ENCODE measurements at places on chromosomes 1 and 21. TPM values are rescaled to one million over a fixed set of nuclear protein-coding genes. Genes with fewer than 3 reads are reported as not detected.

DNA sequence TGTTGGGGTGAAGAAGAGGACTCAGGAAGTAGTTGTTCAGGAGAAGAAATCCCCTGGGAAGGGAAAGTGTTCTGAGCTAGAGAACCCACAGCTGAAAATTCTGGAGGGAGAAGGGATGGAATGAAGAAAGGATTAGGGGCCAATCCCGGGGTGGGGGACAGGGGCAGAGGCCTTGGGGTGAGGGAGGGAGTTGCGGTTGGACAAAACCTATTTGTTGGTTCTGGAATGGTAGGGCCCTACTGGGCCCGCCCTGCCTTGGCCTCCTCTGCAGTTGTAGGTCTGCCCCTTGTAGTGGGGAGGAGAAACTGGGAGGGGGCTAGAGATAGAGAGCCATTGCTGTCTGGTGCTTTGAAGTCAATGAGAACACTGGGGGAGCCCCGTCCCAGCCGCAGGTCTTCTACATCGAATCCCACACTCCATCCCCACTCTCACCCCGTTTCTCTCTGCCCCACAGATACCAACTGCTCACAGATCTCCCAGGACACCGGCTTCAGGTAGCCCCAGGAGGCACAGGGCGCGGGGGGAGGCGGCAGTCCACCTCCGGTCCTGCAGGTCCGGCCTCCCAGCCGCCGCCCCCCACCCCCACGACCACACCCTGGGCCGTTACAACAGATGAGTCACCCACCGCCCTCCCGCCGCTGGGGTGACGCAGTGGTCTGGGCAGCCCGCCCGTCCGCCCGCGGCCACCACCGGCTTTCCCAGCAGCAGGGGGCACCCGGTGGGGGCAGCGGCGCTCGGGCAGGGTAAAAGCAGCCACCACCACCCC is 1.1 kb downstream of the TAGLN2 start:
- DNase-seq, result peak; percentile 93

DNA sequence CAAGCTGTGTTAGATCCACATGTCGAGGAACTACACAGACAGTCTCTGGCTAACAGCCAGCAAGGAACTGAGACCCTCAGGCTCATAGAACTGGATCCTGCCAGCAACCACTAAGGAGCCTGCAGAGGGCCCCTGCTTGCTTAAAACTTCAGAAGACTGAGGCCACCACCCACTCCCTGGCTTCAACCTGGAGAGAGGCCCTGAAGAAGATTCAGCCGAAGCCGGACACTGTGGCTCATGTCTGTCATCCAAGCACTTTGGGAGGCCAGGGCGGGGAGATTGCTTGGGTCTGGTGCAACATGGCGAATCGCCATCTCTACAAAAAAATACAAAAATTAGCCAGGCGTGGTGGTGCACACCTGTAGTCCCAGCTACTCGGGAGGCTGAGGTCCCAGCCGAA is 92.6 kb upstream of the TMPRSS2 start:
- no peak for DNase-seq

- no peak for DNase-seq
Measured at GRCh38 chr1:5254131-5254725, 599.8 kb downstream of the AJAP1 start.

GRCh38 chr1:5189384-5189783 is 535.0 kb downstream of the AJAP1 start:
- no peak for DNase-seq

GRCh38 chr1:232398823-232399222 is 231.1 kb downstream of the SIPA1L2 start:
- DNase-seq, result no peak

DNA sequence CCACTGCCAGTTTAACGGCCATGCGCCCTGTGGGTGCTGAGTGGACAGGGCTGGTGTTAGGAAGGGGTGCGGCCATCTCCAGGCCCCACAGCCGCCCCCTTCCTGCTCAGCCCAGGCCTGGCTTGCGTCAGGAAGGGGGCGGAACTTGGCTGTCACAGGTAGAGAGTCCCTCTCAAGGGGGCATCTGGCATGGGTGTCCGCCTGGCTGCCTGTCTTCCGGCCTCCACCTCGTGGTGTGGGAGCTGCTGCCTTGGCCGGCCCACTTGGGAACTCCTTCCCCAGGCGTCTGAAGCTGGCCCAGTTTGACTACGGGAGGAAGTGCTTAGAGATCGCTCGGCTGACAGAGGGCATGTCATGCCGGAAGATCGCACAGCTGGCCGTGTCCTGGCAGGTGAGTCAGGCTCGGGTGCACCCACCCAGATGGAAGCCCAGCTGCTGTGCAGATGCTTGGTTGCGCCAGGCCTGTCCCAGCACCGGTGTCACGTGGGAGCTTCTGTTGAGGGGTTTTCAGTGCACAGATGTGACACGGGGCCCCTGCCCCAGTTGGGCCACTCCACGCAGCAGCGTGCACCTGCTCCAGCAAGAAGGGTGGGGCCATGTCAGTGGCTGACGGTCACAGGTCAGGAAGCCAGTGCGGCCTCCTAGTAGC is 9.1 kb upstream of the ATAD3B start:
- DNase-seq, result peak; percentile 46

GRCh38 chr1:8358897-8359616 is 41.1 kb downstream of the SLC45A1 start:
- no peak for DNase-seq

- peak; percentile 98 for DNase-seq
Measured at GRCh38 chr1:151254217-151255213, at the start of gene PSMD4. TSS of gene PSMD4 (plus strand) at chr1:151254734. CDS start at chr1:151254783, 49 bp downstream.

GRCh38 chr1:53393325-53393792 is 65.5 kb upstream of the LRP8 start:
- DNase-seq, result peak; percentile 71

DNA sequence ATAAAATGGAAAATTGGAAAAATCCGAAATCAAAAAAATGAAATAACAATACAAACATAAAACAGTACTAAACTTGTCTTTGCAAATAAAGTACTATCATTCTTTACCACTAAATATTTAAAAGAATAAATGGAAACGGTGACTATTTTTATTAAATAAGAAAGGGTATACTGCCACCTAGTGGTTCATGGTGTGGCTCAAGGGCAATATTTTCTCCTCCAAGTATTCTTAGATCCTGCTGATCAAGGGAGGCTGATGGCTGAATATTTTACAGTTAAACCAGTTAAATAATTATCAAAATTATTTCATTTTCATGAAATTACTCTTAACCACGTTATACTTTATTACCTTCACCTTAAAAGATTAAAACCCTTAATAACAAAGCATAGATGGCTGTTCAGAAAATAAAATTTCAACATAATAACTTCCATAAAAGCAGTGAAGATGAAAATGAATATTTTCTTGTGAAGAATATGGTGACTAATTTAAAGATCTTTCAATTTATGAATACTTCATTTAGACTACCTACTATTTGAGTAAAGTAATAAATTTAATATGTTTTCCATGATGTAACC is 1793.9 kb downstream of the NCAM2 start:
- DNase-seq, result peak; percentile 45

GRCh38 chr1:175162955-175163354 is 29.6 kb downstream of the KIAA0040 start:
- DNase-seq, result no peak

DNA sequence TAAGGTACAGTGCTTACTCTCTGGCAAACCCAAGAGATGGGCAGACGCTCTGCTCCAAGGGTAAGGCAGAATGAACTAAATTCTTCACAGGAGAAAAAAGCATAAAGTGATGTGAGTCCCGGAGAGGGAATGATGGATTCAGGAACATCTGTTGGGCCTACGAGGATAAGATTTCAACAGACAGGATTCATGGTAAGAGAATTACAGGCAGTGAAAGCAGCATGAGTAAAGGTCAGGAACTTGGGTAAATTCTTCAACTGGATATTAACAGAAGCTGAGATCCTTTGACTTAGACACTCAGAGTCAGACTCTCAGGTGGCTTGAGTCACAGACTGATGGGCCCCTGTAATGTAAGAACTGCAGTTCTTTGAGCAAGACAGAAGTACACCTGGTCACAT is 152.6 kb downstream of the TRABD2B start:
- no peak for DNase-seq

- DNase-seq, result no peak
Measured at GRCh38 chr1:54080598-54081049, 27.2 kb downstream of the TCEANC2 start.

GRCh38 chr1:190274721-190275120 is 202.9 kb downstream of the BRINP3 start:
- no peak for DNase-seq

DNA sequence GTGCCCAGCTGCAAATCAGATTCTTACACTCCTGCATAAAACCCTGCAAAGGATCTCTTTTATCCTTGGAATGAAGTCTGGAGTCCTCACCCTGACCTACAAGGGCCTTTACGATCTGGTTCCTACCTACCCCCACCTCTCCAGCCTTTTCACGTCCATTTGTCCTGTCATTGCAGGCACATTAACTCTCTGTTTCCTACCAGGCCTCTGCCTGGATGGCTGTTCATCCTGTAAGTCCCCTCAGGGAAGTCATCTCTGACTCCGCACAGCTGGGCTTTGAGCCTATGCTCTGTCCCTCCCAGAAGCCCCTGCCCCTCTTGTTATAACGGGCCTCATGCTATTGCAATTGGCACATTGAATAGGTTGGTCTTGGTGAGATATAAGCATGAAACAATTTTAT is 96.8 kb upstream of the USP24 start:
- DNase-seq, result no peak

GRCh38 chr1:193905288-193906085 is 719.1 kb upstream of the B3GALT2 start:
- DNase-seq, result no peak

GRCh38 chr1:3695326-3696217 is 43.3 kb downstream of the TP73 start:
- DNase-seq, result peak; percentile 17

DNA sequence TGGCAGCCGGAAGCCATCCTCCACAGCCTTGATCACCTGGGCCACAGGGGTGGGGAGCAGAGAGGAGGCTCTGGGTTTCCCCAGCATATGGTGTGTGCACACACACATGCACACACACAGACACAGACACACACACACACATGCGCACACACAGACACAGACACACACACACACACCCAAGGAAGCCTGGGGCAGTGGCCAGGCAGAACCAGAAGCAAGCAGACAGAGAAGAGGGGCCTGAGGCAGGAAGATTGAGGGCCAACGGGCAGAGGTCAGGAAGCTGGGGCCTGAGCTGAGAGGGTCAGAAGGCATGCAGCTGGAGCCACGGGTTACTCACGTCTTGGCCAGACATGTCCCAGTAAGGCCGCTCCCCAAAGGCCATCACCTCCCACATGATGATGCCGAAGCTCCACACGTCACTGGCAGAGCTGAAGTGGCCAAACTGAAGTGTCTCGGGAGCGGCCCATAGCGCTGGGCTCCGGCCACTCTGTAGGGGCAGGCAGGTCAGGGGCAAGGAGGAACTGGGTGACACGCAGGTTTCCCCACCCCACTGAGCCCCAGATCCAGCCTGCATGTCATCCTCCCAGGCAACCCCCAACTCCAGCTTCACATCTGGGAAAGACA is 27.4 kb downstream of the CDCA8 start:
- DNase-seq, result peak; percentile 10

DNA sequence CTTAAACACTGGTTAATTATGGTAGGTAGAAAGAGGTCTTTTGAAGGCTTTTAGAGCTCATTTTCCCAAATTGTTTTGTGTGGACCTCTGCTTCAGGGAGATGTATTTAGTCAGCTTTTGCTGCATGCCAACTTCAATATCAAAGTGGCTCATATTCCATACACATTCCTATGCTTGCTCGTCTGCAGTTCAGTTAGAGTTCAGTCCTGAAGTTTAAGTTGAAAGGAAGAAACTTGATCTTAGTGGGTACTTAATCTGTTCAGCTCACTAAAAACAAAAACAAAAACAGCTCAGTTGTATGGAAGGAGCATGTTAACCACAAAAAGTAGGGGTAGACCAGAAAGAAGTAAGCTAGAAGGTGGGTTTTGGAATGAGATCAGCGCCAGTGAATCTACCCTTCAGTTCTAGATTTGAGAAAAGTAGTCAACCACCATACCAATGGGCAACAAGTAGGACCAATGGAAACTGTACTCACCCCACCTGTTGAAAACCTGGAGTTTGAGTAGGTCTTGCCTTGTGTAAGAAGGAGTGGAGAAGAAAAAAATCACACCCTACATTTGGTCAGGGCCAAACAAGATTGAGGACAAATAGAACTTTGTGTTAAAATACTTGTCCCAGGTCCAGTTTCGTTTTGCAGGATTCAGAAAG is 58.0 kb downstream of the LEPR start:
- DNase-seq, result no peak

DNA sequence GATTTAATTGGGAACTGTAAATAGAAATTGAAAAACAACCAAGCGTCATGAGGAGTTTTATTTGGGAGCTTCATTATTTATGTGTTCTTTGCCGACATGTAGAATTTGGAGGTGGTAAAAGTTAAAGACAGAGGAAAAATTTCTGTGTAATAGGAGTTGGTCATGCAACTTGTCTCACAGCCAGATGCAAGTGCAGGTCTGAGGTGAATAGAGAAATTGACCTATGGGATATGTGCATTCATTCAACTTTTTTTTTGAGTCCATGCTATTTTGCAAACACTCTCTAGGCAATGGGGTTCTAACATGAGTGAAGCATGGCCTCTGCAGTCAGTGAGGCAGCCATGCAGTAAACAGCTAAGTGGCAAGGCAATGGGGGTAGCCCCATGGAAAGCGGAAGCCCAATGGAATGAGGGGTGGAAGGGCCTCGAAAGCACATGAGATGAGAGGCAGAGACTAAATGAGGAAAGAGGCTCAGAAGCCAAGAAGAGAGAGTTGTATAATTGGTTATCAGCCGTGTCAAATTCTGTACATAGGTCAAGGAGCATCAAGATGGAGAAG is 56.4 kb upstream of the NRIP1 start:
- DNase-seq, result no peak

DNA sequence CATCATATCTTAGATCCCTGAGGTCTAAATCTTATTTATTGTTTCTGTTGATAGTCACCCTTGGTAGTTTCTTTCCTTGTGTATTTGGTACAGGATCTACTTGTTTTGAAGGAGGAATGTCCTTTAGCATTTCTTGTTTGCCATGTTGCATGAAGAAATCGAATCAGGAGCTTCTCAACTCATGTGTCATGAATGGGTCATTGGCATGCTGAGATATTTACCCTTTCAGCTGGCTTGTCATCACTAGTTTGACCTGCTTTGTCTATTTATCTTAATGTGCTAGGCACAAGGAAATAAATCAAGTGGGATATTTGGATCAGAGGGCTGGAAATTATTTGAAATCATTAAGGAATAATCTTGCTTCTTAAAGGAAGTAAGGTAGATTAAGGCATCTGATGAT is 23.8 kb downstream of the THEM4 start:
- DNase-seq, result no peak

DNA sequence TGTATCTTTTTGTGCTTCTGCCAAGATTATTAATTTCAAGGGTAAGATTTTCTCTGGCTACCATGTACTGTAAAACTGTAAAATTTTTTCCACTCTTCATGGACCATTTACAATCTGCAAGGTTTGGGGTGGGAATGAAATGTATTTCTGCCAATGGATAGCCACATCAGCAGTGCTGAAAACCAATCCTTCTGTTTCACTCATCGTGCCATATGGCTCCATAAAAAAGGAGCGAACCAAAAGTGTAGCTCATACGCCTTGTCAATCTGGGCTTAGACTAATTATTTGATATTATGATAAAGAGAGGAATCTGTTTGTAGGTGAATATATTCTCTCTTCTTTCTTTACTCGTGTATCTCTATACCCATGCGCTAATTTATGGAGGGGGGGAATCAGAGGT is 3.0 kb upstream of the SLC44A5 start:
- DNase-seq, result no peak

Gene SELP
- total RNA-seq, result not detected

Gene RGS7
- total RNA-seq, result under 0.01 TPM

Gene C1orf53
- 5.6 TPM for total RNA-seq

Gene ZCCHC17
- 45.3 TPM for total RNA-seq

Gene DLGAP3
- under 0.01 TPM for total RNA-seq

Gene CYYR1
- total RNA-seq, result not detected

Gene CRYAA
- not detected for total RNA-seq

Gene KRTAP23-1
- total RNA-seq, result not detected

Gene RPAP2
- 9.9 TPM for total RNA-seq

Gene EDARADD
- total RNA-seq, result 0.32 TPM

Measured in fibroblast of villous mesenchyme (primary cell).